ENCODE measurements at places on chromosomes 2 and 18.

DNA sequence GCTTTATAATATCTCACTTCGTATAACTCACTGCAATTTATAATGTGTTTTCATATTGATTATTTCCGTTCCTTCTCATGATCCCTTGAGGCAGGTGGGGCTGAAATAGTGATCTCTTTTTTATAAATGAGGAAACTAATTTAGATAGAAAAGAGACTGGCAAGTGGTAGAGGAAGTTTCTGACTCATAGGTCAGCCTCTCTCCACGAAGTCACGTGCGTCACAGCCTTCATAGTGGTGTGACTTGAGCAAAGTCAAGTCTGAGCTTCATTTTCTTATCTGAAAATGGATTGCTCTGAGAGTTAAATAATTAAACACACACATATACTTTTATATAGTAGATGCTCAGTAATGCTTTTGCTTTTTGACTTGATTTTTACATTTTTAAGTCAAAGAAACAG lies 19.9 kb downstream of the ABCG5 start:
- DNase-seq, result no peak

DNA sequence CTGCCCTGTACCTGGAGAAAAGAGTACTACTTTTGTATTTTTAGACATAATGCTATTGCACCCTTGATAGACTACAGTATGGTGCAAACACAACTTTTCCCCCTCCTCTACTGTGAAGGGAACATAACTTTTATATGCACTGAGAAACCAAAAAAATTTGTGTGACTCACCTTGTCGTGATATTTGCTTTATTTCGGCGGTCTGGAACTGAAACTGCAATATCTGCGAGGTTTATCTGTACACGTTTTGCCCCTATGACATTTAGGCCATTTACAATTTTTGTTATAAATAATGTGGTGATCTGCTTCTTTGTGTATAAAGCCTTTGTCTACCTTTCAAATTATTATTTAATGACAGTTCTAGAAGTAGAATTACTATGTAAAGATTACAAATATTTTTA lies 34.4 kb upstream of the AAK1 start:
- DNase-seq, result no peak

- no peak for DNase-seq
Observed at GRCh38 chr18:54260396-54261072, 8.8 kb upstream of the POLI start.

DNA sequence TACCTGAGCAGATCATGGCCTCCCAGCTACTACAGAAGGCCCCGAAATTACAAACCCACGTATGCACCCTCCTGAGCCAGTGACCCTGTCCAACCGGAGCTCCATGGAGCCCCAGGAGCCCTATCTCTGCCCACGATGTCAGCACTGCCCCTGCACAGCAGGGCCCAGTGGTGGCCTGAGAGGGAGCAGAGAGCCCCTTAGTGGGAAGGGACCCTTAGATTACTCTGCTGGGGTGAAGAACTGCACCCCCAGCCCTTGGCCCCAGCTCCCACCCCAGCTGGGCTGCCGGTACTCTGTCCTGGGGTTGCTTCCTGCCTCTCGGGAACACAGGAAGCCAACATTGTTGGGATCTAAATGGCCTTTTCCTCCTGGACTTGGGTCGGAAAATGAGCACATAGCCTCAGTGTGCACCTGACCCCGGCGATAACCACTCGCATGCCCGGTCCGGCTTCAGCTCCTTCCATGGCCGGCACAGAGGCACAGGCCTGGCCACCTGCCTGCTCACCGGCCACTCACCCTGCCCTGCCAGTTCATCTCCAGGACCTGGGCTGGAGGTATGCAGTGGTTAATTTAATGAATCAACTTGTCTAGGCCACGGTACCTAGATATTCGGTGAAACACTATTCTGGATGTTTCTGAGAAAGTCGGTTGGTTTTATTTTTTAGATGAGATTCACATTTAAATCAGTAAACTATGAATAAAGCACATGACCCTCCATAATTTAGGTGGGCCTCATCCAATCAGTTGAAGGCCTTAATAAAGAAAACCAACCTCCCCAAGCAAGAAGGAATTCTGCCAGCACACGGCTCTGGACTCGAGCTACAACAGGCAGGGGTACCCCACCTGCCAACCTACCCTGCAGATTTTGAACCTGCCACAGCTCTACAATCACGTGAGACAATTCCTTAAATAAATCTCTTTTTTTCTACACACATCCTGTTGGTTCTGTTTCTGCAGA lies 19.2 kb downstream of the TNS1 start:
- DNase-seq, result no peak

DNA sequence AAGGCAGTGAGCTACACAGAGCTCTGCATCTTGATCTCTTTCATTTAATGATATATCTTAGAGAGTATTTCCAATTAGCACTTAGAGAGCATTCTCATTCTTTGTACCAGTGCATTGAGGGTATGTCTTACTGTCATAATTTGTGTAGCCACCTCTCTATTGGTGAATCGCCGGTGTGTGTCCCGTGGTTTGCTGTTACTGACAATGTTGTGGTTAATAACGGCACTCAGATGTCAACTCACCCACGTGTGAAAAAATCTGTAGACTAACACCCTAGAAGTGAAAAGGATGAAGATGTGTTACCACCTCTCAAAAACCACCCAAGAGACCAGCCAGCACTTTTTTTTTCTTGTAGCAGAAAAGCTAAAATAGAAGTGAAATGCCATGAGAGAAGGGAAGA lies 37.1 kb downstream of the TEX51 start:
- DNase-seq, result no peak

DNA sequence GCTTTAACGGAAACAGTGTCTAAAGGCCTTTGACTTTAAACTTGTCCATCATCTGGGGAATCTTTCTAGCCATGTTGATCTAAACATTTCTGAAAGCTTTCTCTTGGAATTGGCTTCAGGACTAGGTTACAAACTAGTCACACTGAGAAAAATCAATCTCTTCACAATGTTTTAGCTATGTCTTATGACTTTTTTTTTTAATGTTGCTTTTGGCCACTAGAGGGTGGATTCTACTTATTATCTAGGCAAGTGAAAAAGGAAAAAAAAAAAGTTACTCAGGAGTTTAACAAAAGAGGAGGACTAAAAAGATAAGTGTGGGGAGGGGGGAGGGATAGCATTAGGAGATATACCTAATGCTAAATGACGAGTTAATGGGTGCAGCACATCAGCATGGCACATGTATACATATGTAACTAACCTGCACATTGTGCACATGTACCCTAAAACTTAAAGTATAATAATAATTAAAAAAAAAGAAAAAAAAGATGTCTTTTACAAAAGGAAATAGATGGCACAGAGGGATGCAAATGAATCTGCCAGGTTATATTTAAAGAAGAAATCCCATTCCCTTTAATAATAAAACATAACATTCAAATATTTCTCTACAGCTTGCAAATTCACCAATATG lies 160.4 kb upstream of the PID1 start:
- peak; percentile 50 for DNase-seq

- no peak for DNase-seq
Observed at GRCh38 chr2:127700527-127701192, 637 bp upstream of the SFT2D3 start.

- no peak for DNase-seq
Observed at GRCh38 chr2:45070113-45070652, 60.9 kb upstream of the SIX2 start.

- no peak for DNase-seq
Observed at GRCh38 chr18:27964811-27965210, 212.1 kb downstream of the CDH2 start.

- DNase-seq, result no peak
Observed at GRCh38 chr18:75010278-75010677, 198.7 kb downstream of the PTGR3 start.

DNA sequence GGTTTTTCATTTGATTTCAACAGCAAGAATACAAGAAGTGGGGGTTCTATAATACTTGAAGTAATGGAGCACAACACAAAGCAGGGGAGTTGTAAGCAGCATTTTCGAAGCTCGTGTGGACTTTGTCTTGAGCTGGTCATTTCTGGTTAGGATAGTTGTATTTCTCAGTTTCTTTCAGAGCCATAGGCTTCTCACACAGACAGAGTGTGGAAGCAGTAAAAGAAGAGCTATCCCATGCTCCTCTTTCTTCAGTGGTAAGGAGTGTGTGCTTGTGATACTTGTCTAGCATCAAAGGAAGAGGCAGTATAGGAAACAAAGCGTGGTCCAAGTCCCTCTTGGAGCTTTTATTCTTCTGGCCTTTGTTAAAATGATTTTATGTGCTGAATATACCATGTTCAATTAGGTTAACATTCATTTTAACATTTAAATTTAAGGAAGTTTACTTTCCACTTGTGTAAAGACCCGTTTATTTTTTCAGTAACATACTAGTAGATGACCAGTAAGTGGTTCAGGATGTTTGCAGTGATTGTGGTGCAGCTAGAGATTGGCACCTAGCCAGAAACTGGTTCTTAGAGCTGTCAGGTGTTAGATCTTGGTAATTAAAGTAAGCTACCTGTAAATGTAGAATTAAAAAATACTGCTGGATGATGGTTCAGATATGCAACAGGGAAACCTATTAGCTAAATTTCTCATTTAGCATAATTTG lies 14.6 kb downstream of the CCNYL1 start:
- no peak for DNase-seq

DNA sequence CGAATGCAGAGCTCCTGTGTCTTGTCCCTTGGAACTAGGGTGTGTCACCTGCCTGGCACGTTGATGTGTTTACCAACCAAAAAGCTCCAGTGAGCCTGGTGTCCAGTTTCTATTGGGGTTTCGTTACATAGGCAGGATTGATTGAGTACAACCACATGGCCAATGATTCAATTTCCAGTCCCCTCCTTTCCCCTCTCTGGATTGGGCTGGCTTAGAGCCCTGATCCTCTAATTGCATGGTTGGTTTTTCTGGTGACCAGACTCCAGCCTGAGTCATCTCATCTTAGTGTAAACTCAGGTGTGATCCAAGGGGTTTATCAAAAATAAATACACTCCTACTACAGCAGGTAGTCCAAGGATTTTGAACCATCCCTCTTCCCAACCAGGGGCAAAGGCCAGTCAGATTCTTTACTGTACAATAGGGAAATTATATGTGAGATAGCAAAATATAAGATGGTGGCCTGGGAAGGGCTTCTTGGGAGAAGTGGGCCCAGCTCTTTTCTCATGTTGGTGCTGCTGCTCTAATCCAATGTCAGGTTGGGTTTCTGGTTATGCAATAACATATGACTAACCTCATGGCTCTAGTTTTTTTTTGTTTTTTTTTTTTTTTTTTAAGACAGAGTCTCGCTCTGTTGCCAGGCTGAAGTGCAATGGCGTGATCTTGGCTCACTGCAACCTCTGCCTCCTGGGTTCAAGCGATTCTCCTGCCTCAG lies 64.7 kb upstream of the MGAT5 start:
- no peak for DNase-seq

- DNase-seq, result no peak
Observed at GRCh38 chr2:66164470-66164869, 270.5 kb upstream of the MEIS1 start.

DNA sequence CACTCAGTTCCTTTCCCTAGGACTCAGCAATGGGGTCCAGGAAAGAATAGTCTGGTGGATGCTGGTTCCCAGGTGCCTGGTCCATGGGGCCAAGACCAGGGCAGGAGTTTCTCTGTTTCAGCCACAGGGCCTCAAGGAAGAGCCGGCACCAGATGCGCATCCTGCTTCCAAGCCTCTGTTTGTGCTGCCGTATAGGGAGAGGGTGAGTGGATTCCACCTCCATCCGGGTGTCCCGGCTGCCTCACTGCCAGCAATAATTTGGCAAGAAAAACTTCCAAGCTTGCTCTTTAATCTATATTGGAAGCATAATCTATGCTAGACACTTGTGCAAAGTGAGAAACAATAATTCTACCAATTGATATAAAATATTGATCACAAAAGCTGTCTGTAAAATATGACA lies 261.2 kb upstream of the HS6ST1 start:
- no peak for DNase-seq

DNA sequence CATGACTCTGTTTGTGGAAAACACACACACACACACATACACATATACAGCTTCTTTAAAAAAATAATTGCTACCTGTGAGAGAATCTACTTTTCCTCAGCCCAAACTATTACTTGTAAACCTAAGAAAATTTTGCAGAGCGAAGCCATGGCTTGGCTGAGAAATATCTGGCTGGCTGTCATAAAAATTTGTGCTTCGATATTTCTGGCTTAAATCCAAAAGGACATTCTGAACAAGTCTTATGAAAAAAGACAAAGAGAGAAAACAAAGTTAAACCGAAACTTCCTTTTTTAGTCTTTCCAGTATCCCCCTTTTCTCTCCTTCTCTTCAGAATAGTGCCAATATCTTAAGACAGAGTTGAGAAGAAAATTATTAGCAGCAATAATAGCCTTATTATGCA lies 2048.0 kb downstream of the SUCLG1 start:
- DNase-seq, result no peak

DNA sequence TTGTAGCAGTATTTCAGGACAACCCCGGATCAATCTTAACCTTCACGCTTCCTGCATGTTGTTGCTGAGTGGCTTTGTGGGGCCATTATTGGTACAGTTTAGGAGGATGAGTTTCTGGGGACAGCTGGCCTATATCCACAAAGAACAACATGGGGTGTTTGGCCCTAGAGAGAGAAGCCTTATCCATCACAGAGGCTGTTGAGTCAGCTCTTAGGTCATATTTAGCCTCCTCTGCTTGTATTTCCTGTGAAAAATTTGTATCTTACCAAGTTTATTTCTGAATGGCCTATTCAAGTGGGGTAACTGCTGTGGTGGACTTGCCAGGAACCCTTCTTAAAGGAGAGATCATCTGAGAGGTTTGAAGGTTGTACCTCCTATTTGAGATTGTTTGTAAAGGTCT lies 77.6 kb downstream of the MAP4K4 start:
- DNase-seq, result no peak

GRCh38 chr2:235373171-235373570 lies 120.7 kb upstream of the AGAP1 start:
- DNase-seq, result no peak

- DNase-seq, result no peak
Observed at GRCh38 chr18:35969676-35970075, 2.8 kb upstream of the RMP24 start.

- no peak for DNase-seq
Observed at GRCh38 chr2:48452108-48452507, 77.8 kb upstream of the STON1 start.

DNA sequence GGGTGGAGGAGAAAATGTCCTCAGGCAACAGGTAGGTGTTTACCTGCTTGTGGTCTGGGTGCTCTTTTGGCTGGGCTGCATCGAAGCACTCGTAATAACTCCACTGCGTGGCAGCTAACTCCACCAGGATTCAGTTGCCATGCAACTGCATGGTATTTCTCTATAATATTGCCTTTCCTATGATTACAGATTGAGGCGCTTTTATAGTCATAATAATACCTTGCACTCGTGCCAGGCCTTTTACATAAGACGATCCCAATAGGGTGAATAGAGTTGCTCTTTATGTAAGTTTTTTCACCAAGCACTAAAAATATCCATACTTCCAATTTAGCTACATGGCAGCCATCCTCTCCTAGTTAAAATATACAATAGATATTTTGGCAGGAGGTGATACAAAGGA lies 19.7 kb upstream of the NYAP2 start:
- no peak for DNase-seq

All from NCI-H1048 (cell line).